ENCODE measurements at places on chromosomes 2 and 18. TPM values are rescaled to one million over a fixed set of nuclear protein-coding genes. Genes with fewer than 3 reads are reported as not detected.

DNA sequence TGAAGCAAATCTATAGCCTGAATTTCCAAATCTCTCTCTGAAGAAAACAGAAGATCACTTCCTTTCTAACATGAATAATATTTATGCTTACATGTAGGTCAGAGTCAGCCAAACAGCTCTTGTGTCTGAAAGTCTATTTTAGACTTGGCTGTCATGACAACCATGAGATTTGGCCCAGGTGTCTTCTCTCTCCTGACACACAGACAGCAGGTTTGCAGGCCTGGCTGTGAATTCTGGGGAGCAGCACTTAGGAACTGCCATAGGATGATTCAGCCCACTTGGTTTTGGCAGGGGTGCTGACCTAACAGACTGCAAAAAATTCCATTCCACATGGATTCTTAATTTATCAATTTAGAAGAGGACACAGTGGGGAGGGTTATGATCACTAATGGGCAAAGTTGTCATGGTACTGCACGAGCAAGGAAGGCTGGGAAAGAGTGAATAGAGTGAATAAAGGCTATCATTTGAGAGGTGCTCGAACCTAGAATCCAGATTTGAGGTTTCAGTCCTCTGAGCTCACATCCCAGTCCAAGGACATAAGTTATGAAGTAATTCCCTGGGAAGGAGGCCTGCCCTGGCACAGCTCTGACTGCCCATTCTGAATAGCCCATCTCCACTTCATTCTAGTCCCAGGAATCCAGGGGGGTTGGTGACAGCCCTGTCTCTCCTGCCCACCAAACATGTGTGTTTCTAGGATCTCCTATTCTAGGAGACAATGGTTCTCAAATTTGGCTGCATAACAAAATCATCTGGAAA is 453.9 kb upstream of the TRIB2 start:
- no peak for DNase-seq

Gene PRSS56
- not detected for total RNA-seq

DNA sequence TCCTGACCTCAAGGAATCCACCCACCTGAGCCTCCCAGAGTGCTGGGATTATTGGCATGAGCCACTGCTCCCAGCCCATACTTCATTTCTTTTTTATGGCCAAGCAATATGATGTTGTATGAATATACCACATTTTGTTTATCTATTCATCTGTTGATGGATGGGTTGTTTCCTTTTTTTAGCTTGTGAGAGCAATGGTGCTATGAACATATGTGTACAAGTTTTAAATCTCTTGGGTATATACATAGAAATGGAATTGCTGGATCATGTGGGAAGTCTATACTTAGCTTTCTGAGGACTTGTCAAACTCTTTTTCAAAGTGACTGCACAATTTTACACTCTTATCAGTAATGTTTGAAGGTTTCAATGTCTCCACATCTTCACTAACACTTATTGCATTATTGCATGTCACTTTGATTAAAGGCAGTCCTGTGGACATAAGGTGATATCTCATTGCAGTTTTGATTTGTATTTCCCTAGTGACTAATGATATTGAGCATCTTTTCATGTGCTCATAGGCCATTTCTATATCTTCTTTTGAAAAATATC is 167.1 kb upstream of the SPHKAP start:
- no peak for DNase-seq

GRCh38 chr18:55384551-55385275 is 203.3 kb downstream of the TCF4 start:
- DNase-seq, result no peak

GRCh38 chr2:205975082-205975949 is 110.7 kb downstream of the INO80D start:
- DNase-seq, result peak; percentile 44

Gene GALR1
- total RNA-seq, result 3.6 TPM

- no peak for DNase-seq
Observed at GRCh38 chr2:28602136-28602660, 106.3 kb downstream of the PLB1 start.

DNA sequence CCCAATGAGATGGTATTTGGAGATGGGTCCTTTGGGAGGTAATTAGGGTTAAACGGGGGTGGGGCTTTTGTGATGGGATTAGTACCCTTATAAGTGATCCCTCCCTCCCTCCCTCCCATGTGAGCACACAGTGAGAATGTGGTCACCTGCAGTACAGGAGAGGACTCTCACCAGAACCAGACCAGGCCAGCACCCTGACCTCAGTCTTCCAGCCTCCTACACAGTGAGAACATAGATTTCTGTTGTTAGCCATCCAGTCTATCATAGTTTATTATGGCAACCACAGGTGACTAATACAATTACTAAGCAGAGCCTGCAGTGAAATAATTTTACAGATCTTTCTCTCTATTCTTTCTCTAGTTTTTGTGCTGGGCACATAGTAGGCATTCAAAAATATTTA is 137.7 kb upstream of the PKDCC start:
- DNase-seq, result no peak

DNA sequence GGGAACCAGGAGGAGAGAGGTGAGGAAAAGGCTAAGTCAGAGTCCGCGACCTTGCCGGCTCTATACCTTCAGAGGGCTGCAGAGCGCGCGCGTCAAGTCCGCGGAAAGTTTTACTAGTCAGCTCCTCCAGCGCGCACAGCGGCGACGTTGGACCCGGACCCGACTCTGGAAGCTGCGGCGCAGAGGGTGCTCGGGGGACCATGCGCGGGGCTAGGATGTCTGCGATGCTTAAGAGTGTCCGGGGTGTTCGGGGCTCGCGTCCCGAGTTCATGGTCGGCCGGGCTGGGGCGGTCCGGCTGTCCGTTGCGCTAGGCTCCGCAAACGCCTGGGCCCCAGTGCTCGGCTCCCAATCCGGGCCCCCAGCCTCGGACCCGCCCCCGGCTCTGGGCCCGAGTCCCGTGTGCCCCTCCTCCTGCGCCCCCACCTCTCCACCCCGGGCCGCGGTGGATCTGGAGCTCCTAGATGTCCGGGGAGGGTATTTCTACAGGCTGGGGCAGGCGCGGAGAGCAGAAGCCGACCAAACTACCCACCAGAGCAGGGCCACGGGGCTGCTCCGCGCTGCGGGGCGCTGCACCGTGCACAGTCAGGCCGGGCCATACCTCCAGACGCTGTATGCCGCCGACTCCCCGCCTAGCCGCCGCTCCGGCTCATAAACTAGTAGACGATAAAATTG is at the start of gene LBX2:
Gene LBX2 (minus strand): TSS at position 337 of the 673 bp plus-strand sequence. CDS start 66 bp downstream, at position 271.
- DNase-seq, result peak; percentile 28

GRCh38 chr2:233208382-233209116 is 42.9 kb upstream of the ATG16L1 start:
- no peak for DNase-seq

- no peak for DNase-seq
Observed at GRCh38 chr2:72173640-72174321, 26.1 kb upstream of the CYP26B1 start.

DNA sequence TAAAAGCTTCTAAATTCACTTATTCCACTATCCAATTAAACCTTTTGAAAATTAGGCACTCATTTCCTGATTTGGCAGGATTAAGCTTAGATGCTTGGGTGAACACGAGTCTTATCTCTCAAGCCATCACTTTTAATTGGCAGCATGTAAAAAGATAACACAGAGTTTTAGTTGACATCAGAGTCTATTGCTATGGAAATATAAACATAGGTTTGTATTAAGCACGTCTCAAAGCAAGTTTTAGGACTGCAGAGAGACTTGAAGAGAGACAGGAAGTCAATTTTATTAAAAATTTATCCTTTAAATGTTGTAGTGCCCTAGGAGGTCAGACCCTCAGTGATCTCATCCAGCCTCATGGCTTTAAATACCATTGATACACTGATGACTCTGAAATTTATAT is 5.6 kb downstream of the RBKS start:
- DNase-seq, result no peak

DNA sequence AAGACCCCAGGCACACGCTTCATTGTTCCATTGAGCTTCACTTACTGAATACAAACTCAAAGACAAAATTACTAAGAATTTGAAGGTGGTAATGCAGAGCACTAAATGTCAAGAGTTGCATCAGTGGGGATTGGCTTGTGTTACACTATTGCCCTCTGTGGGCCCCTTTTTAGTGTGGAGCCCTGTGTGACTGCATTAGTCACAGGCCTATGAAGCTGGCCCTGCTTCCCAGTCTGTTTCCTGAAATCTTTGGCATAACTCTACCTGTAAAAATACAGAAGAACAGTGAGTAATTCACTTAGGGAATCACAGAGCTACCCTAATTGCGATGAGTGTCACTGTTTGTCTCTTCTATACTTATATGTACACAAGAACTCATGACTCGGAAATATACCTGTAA is 40.0 kb upstream of the STPG4 start:
- no peak for DNase-seq

Gene RIT2
- total RNA-seq, result not detected

DNA sequence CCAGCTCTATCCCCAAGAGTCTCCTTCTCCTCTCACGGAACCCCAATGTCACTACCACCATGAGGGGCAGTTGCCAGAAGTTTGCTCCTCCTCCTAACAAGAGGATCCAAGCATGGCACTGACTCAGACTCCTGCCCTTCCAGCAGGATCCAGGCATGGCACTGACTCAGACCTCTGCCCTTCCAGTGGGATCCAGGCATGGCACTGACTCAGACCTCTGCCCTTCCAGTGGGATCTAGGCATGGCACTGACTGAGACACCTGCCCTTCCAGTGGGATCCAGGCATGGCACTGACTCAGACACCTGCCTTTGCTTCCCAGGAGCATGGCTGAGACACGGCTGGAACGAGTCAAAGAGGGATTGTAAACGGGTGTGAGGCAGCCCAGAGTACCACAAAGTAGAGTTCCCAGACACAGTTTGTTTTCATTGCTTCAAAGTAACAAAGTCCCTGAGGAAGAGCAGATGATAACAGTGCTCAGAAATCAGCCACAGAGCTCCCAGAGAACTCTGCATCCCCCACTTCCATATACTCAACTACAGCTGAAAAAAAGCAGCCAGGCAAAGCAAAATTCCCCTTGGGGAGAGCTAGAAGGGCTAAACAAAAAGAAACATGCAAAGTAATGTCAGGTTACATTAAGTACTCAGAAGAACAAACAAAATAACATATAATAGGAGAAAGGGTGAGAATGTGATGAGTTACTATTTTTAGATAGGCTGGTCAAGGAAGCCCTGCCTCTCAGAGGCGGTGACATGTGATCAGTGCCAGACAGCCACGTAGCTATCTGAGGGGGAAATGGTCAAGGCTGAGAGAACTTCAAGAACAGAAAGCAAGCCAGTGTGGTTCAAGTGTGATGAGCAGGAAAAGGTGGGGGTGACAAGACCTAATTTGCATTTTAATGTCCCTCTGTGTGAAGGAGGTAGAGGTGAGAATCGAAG is 3.0 kb downstream of the BUB1 start:
- peak; percentile 75 for DNase-seq

Gene MFSD2B
- 0.48 TPM for total RNA-seq

DNA sequence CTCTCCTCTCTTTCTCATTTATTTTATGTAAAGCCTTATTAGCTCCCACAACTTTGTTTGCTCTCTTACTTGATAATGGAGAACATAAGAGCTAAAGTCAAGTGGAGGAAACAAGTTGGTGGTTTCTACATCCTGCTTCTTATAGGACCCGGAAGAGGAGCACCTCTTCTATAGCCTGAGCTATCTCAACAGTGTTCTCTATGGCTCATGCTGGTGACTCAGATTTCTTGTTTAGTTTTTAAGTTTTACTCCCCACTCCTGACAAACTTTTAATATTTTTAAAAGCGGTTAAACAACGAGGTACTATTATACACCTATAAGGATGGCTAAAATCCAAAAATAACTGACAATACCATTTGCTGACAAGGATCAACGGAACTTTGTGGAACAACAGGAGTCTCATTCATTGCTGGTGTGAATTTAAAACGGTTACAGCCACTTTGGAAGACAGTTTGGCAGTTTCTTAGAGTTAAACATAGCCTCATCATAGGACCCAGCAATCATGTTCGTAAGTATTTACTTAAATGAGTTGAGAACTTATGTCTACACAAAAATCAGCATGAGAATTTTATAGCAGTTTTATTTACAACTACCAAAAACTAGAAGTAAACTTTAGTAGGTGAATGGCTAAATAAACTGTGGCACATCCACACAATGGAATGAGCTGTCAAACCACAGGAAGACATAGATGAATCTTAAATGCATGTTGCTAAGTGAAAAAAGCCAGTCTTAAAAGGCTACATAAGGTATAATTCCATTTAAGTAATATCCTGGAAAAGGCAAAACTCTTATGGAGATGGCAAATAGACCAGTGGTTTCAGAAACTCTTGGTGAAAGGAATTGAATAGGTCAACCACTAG is 12.7 kb upstream of the CDC42EP3 start:
- DNase-seq, result no peak

- no peak for DNase-seq
Observed at GRCh38 chr2:173590276-173590861, 235.7 kb downstream of the CDCA7 start.

Gene OTOS
- total RNA-seq, result not detected

GRCh38 chr2:97816411-97816810 is 103.0 kb downstream of the ZAP70 start:
- DNase-seq, result no peak

DNA sequence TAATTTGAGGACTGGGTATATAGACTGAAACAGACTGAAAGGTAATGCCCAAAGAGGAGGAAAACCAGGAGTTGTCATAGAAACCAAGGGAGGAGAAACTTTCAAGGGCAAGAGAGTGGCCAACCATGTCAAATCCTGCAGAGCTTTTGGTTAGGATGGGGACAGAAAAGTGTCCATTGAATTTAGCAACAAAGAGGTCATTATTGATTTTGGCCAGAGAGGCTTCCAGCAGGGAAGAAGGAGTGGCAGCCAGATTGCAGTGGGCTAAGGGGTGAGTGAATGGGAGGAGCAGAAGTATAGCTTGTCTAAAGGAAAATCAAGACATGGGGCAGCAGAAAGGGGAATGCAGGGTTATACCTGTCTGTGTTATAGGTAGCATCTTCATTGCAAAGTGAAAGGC is 194.0 kb downstream of the CAMKMT start:
- DNase-seq, result no peak

Gene ANO7
- 6.5 TPM for total RNA-seq

Gene UGT1A8
- 6.5 TPM for total RNA-seq

DNA sequence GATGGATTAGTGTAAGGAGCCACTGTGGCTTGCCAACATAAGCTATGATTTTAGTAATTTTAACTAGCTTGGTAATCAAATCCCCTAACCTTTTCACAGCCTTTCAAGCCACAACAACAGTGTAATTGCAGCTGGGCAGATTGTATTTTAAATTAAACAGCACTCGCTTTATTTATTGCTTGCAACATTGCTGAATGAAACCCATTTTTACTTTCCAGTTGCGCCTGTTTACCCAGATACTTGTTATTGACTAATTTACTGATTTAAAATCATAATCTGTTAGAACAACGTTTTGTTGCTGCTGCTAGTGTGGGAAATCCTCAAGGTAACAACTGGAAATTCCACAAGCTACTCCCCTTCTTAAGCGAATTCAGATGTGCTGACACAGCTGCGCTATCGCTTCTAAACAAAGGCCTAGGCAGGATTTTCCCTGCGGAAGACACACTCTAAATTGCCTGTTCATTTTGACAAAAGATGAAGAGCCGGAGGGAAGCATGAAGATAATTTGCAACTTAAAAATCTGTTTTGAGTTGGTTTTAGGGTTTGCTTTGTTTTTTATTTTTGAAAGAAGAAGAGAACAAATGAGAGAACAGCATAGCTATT is 283.9 kb downstream of the ALPK2 start:
- no peak for DNase-seq
